ENCODE measurements at places on chromosomes 5 and 9.

GRCh38 chr5:146399481-146399880 lies 47.7 kb upstream of the TCERG1 start:
- no peak for DNase-seq

- no peak for DNase-seq
Measured at GRCh38 chr9:112867275-112867991, 23.2 kb downstream of the SLC46A2 start.

DNA sequence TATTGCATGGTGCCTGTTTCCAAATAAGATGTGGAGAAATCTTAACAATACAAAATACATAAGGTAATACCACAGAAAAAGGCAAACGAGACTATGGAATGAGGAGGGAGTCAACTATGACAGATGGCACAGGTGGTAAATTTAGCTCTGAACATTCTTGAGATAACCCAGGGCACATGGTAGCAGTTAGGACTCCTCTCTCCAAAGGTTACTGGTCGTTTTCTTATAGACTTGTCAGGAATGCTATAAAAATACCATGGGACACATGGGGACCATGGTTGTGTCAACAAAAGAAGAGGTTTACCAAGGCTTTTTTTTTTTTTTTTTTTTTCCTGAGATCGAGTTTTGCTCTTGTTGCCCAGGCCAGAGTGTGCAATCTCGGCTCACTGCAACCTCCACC lies 209.4 kb upstream of the RFX3 start:
- DNase-seq, result no peak

DNA sequence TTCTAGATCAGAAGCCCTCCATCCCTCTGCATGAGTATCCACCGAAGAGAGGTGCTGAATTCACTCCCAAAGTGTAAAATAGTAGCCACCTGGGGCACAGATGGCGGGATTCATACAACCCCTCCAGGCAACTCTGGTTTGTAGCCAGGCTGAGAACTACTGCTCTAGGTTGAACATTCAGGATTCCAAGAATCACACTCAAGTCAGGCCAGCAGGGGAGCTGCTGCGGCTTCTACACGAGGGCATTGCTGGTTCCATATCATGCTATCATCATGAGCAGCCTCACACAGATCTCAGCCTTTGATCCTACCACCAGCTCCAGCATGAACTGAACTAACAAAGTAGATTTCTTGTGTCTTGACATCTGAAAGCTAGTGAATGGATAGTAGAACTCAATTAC lies 367.9 kb downstream of the DIRAS2 start:
- no peak for DNase-seq

DNA sequence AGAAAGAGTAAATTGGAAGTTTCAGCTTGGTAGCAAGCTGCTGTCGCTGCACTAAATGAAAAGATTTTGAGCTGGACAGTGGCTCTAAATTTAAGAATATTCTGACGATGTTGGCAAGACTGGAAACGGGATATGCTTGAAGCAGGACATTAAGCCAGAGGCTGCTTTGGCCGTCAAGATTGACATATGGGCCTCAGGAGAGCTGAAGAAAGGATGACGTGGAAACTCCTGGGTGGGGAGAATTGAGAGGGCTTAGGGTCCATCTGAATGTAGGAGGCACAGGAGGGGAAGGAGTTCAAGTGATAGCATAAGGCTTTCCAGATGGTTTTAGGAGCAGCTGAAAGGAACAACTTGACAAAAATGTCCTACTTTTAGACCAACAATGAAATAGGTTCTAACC lies 108.9 kb downstream of the PAPPA start:
- no peak for DNase-seq

DNA sequence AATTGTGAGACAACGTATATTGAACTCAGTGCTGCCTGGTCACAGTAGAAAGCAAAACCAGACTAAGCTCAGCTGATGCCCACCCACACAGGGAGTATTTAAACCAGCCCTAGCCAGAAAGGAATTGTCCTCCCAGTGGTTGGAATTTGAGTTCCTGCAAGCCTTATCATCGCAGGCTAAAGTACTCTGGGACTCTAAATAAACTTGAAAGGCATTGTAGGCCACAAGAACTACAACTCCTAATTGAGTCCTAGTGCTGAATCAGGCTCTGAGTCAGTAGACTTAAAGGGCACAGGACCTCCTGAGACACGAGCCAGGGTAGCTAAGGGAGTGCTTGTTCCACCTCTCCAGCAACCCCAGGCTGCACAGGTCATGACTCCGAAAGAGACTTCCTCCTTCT lies 171.4 kb downstream of the MCTP1 start:
- no peak for DNase-seq

DNA sequence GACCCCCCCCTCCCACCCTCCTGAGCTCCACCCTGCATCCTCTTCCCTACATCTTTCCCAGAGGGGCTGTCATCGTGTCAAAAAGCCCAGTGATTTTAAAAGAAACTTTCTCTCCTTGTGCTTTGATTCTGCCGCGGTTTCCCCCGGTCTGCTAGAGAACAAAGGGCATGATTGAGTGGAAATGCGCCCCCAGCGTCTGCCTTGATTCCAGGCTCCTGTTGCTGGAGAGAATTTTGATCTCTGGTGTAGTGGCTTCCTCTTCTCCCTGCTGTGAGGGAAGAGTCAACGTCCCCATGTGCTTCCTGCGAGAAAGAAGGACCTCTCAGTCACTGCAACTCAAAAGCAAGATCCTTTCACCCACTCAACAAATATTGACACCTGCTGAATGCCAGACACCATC lies 61.9 kb upstream of the RAPGEF1 start:
- no peak for DNase-seq

DNA sequence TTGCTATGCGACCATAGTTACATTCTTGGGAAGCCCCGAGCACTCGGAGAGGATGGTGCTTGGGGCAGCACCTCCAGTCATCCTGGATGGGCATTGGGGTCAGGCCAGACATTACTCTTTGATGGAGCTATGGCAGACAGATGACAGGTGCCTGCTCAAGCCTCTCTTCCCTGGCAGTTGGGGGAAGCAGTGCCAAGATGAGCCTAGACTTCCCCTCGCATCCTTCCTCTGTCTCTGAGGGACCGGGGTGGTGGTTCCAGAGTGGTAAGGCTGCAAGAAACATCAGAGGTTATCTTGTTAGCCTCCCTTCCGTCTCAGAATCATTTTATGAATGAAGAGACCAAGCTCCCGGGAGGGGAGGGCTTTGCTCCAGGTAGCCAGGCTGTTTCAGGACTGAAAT lies 2.8 kb upstream of the HMCN2 start:
- DNase-seq, result no peak

GRCh38 chr5:74254257-74254656 lies 386.3 kb downstream of the ENC1 start:
- DNase-seq, result no peak

GRCh38 chr5:62268234-62268633 lies 37.8 kb upstream of the KIF2A start:
- no peak for DNase-seq

DNA sequence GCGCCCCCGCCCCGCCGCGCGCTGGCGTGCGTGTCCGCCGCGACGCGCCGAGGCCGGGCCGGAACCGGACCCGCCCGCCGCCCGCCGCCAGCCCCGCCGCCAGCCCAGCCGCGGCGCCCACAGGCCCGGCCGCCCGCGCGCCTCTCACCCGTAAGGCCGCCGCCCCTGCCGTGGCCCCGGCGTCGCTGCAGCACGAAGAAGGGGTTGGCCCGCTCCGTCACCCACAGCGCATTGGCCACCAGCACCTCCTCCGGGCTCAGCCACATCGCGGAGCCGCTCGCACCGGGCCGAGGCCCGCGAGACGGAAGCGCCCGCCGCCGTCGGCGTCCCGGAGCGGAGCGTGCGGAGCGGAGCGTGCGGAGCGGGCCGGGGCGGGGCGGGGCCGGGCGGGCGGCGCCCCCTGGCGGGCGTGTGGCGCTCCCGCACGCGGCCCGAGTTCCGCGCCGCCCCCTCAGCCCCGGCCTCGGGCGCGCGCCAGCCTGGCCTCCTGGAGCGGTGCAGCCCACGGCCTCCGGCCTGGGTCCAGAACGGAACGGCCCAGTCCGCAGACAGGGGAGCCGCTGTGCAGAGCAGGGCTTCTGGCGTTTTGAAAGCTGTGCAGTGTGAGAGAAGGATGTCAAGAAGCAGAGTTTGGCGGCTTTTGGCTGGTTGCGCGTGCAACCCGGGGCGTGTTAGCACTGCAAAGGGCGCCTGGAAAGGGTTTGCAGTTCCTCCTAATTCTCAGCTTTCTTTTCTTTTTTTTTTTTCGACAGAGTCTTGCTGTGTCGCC lies at the start of gene TBC1D9B:
Gene TBC1D9B (minus strand): TSS at position 342 of the 769 bp plus-strand sequence. CDS start 76 bp downstream, at position 266.
- DNase-seq, result peak; percentile 22

- DNase-seq, result no peak
Measured at GRCh38 chr9:78188594-78188993, 47.3 kb upstream of the CEP78 start.

DNA sequence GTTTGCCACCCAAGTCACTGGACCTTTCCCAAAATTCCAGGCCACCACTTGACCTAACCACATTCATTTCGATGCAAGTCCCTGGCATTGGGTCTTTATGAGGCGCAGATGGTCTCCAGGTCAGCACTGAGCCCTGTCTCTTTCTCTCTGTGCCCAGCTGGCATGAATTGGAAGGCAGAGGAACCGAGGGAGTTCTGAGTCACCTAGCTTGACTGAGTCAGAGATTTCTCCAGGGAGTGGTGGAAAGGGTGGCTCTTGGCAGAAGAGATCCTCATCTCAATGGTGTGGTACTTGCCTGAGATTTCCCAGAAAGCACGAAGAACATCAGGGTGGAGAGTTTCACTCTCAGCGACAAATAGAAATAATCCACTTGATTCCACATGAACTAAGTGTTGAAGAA lies 43.8 kb downstream of the WDR36 start:
- DNase-seq, result no peak

GRCh38 chr5:109803854-109804253 lies 114.1 kb downstream of the MAN2A1 start:
- no peak for DNase-seq

- no peak for DNase-seq
Measured at GRCh38 chr9:118419676-118420075, 715.5 kb downstream of the TLR4 start.

- DNase-seq, result no peak
Measured at GRCh38 chr9:121206516-121207370, 5.1 kb upstream of the RAB14 start.

- no peak for DNase-seq
Measured at GRCh38 chr5:1011226-1011631, 2.6 kb downstream of the NKD2 start.

DNA sequence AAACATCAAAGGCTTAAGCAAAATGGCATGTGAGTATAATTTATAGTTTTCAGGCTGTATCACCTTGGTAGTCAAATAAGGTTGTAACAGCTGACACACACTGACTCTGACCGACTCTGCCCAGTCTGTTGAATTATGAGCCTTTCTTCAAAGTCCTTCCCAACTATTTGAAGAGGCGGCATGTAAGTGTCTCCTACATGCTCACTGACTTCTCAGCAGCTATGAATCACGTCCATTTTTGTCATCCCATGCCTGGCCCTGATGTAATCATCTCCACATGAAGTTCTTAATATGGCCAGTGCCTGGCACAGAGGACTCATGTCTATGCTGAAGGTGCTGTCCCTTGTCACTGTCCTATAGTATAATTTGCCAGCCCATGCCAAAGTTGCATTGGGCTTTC lies 5.1 kb upstream of the PTBP3 start:
- no peak for DNase-seq

DNA sequence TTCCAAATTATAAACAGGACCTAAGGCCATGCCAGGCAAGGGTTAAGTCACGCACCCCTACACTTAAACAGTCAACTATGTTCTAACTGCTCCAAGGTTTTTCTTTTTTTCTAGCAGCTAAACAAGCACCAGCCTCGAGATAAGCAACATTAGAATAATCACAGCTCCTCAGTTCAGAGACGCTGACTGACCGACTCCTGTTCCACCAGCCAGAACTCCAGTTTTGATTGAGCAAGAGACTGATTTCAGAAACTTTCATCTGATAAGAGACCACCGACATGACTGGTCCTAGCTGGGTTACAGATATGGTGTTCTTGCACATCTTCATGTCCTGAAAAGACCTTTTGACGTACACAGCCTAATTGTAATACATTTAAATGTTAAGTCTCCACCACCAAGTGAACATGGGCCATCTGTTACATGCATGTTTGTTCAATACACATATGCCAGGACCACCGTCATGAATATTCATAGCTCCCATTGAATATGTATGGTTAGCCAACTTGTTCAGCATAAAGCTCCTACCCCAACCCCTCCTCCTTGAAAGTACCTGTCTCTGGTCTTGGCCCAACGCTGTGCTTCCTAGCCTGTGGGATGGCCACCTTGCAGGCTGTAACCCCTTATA lies 23.7 kb upstream of the OTULINL start:
- no peak for DNase-seq

DNA sequence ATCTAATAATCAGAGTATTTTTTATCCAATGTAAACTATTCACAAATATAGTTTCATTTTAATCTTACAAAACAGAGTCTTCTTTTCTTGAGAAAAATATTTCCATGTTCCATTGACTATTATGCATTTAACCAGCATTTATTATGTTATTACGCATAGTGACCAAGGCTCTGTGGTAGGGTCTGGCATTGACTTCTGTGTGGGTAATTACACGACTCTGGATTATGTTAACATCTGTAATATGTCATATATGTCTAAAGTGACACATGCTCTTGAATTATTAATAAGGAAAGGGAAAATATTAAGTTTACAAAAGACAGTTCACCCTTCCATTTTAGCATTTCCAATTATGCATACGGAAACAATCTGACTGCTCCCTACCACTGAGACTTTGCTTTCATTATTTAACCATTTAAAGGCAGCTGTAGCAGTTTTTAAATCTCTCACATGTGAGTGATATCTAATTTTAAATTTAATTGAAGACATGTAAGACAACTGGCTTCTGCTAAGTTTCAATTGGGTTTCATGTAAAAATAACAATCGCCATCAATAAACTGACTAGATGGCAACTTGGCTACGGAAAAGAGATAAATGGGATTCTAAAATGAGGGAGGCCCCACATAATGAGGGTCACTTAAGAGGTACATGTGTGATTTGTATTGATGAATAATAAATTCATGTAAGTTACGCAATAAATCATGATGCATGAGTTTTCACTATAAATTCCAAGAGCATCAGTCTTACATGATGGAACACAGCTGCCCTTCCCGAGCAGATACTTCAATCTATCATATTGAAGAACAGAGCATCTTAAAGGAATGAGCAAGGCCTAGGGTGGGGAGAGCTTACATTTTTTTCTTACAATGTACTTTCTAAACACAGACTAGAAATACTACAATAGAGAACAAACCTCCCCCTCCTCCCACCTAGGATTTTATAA lies 1056.8 kb downstream of the MAT2B start:
- DNase-seq, result no peak

- no peak for DNase-seq
Measured at GRCh38 chr5:86837610-86838009, 219.9 kb downstream of the COX7C start.

DNA sequence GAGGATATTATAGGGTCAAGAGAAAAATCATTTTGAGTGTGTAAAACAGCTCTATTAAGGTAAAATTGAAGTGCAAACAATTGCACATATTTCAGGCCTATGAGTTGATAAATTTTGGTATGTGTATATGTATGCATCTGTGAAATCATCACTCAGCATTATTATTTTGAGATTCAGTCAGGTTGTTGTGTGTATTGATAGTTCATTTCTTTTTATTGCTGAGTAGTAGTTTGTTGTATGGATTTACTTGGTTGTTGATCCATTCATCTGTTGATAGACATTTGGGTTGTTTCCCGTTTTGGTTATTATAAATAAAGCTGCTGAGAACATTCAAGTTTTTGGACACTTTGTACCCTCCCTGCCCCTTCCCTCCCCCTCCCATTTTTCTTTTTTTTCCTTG lies 50.3 kb downstream of the RAB24 start:
- no peak for DNase-seq

Data from NCI-H1092 (cell line).